ENCODE measurements at places on chromosomes 11 and 22.
A peak's percentile ranks its signal among the peaks of the same experiment; 100 is the strongest.

GRCh38 chr11:68581439-68581838 lies 102.9 kb upstream of the GAL start:
- DNase-seq: no peak

GRCh38 chr11:116697639-116698038 lies 75.1 kb downstream of the BUD13 start:
- no peak for DNase-seq

GRCh38 chr11:118126082-118126838 lies 26.4 kb downstream of the SCN4B start:
- no peak for DNase-seq

GRCh38 chr11:55172734-55173415 lies 89.1 kb upstream of the TRIM48 start:
- DNase-seq: no peak

GRCh38 chr22:46574993-46575910 lies 37.8 kb upstream of the CELSR1 start:
- peak; percentile 73 for DNase-seq

DNA sequence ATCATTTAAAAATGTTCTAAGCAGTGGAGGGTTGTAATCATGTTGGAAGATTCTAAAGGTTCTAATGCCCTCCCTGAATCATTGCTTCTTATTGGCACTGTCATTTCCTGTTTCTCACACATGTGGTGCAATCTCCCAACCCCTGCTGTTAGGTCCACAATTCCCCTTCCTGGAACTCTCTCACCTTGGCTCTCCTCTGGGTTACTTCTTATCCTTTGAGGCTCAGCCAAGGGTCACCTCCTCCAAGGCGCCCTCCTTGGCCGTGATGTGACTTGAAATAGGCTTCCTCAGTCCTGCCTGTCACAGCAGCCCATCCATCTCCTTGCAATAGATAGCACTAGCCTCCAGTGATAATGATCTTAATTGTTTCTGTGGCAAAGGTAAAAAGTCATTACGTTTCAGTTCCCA lies 149.8 kb downstream of the TTC17 start:
- peak; percentile 44 for DNase-seq
